ENCODE measurements at places on chromosomes 11 and 22.

DNA sequence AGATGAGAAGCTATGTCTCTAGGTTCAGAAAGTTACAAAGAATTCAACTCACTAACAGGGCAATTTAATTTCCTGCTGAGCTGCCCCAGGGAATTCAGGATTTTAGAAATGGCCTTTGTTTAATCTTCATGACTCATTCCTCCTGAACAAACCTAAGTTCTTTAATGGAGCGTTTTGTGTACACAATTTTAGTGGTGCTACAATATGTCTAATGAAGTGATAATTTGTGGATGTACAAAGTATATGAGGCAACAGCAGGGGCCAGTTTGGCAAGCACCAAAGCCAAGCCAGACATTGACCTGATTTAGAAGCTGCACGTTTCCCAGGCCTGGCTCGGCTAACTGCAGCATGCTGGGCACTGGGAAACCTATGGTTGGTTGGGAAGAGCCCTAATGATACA lies 34.4 kb upstream of the HEPHL1 start:
- DNase-seq = no peak

DNA sequence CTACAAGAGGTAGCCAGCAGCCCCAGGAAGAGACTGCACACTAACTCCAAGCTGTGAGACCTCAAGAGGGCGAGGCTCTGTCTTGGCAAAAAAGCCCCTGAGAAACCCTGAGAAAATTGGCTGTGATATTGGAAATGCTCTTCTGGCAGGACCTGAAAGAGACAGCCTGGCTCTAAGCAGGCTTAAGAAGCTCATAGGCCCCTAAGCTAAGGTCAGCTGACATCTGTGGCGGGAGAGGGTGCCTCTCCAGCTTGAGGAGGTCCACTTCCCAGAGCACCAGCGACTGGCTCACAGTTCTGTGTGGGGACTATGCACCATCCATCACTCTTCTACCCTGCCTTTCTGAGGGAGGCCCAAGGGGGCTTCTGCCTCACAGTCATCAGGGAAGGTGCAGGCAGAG lies 12.4 kb downstream of the PLEKHA7 start:
- DNase-seq = no peak

DNA sequence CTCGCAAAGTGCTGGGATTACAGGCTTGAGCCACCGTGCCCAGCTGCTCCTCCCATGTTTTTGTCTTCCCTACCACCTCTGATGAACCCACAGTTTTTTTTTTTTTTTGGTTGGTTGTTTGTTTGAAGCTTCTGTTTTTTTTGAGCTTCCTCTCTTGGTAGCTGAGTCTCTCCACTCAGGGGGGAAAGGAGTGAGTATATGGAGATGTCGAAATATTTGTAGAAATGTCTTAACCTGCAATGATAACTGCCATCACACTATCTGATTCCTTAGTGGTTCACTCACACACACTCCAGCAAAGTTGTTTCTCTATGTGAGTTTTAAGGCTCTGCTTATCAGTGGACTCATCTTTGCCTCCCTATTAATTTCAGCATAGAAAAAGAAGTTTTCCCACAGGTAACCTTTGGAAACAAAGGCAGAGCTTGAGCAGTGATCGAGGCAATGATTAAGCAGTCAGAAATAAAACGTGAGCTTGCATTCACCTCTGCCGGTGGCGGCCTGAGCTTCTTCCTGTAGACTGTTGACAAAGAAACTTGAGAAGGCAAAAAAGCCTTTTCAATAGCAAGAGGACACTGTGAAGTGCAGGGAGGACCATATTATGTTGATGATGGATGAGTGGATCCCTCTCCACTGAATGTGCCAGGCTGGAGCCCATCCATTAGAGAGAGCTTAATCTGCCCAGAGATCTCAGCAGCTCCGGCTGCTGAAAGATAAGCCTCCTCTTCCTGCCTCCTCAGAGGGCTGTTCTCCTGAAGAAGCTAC lies 29.0 kb upstream of the RASSF10 start:
- DNase-seq = no peak

GRCh38 chr22:25833091-25833490 lies 91.1 kb downstream of the MYO18B start:
- DNase-seq = no peak

- DNase-seq = peak; percentile 3
Measured at GRCh38 chr11:43532041-43532440, 148.5 kb upstream of the HSD17B12 start.

Measured in substantia nigra (tissue), 51 donors.